ENCODE measurements at places on chromosomes 2 and 18.

DNA sequence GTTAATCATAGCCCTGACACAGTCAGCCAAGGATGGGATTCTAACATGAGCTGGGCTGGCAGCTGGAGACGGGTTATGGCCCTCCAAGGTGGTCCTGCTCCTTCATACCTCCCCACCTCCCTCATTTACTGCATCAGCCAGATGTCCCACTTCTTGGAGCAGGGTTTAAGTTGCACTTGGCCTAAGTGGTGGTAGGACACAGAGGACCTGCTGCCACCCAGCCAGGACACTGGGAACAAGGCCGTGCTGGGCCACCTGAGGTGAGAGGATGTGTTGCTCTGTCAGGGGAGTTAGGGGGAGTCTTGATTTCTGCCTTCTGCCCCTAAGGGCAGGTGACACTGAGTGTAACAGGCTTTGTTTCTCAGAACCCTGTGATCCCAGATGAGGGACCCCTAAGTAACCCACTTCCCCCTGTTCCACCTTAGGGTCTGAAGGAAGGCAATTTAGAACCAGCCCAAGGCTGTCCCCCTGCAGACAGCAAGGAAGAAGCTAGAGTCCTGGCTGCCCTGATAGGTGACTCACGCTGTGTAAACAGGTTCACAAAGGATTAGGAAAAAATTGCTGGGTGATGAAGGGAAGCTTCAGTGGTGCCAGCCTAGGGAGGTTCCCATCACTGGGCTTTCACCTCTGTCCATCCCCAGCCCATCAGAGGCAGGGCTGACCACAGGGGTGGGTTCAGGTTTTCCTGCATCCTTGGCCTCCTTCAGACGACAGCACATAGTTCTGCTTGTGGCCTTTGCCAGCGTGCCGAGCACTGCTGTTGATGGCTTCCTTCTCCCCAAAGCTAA lies 114.3 kb upstream of the MCFD2 start:
- H3K36me3 ChIP-seq: peaks cover 27% of the 10 kb centered on the region
- DNase-seq: no peak
- H3K4me3 ChIP-seq: no peak overlapping the region
- H3K4me1 ChIP-seq: no peaks in the 10 kb centered on the region

GRCh38 chr2:163943403-163944346 lies 207.9 kb upstream of the FIGN start:
- H3K4me1 ChIP-seq: no peaks in the 10 kb centered on the region
- H3K4me3 ChIP-seq: no peak overlapping the region
- DNase-seq: no peak
- no peak overlapping the region for H3K27ac ChIP-seq
- no peaks in the 10 kb centered on the region for H3K36me3 ChIP-seq

DNA sequence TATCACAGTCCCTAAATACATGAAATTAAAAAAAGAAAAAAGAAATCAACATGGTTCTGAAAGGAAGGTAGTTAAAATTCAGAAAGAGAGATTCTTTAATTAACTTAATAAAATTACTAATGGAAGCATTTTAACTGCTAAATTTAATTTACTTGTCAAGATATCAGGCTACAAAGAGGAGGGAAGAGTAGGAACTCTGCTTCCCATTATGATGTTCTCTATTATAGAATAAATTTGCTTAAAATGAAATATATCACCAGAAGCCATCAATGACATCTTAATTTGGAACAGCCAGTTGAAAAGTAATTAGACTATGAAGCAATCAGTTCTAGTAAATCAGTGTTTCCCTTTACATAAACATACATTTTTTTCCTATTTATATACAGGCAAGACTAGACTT lies 611.8 kb upstream of the FANCL start:
- no peaks in the 10 kb centered on the region for H3K4me1 ChIP-seq
- no peak overlapping the region for H3K27ac ChIP-seq
- DNase-seq: no peak
- H3K27me3 ChIP-seq: no peaks in the 10 kb centered on the region

GRCh38 chr2:150977296-150977695 lies 284.4 kb downstream of the RBM43 start:
- no peak overlapping the region for H3K27ac ChIP-seq
- no peaks in the 10 kb centered on the region for H3K4me1 ChIP-seq
- no peak for DNase-seq
- H3K4me3 ChIP-seq: no peak overlapping the region
- H3K27me3 ChIP-seq: no peaks in the 10 kb centered on the region

All from T-cell (primary cell).